ENCODE measurements at places on chromosomes 11 and 22.

DNA sequence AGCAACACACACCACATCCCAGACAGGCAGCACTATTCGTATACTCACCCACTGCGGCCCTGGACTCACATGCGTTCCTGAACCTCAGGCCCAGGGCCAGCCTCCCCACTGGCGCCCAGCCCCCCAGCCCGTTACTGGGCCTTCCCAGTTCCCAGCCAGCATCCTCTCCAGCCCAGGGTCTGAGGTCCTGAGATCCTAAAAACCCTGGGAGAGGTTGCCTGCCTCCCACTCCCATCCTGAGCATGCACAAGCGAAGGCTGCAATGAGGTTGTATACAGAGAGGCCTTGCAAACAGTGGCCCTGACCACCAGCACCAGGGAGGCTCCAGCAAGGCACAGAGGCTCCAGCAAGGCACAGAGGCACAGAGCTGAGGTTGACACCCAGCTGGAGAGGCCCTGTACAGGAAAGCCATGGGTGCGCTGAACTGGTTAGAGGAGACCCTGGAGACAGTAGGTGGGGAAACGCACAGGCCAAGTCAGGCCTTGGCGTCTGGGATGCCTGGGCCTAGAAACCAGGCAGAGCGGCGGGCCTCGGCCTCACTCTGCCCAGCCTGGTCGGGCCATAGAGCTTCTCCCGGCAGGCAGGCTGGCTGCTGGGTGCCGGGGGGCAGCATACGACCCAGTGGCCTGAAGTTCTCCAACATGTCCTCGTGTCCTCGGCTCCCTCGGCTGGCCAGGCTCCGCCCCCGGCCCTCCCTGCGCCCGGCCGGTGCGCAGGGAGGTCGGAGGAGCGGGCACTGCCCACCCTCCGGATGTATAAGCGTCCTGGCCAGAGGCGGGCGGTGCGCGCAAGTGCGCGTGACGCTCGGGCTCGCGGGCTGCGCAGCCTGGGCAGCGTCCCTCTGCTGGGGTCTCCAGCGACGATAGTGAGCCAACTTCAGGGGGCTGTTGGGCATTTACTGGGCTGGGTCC, 2.3 kb upstream of the TBX1 start:
- no peak for DNase-seq

GRCh38 chr22:31243339-31244045, 31.4 kb downstream of the LIMK2 start:
- peak; percentile 61 for DNase-seq

- no peak for DNase-seq
Measured at GRCh38 chr22:42880815-42881214, 23.7 kb upstream of the ARFGAP3 start.

DNA sequence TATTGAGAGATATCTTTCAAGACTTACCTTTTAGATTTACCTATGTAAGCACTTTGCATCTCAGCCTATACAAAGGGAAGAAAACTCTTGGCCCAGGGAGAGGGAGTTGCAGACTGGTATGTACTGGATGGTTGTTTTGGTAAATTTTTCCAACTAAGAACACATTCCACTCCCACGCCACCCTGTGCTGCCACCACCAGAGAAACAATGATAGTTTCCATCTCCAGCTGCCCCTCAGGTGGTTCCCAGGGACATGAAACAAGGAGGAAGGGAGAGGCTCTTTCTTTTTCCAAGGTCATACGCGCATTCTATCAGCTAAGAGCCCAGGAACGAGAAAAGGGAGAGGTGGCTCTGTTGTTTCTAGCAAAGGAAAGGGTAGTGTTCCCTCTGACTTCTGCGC, 34.4 kb downstream of the CCDC34 start:
- DNase-seq = no peak

DNA sequence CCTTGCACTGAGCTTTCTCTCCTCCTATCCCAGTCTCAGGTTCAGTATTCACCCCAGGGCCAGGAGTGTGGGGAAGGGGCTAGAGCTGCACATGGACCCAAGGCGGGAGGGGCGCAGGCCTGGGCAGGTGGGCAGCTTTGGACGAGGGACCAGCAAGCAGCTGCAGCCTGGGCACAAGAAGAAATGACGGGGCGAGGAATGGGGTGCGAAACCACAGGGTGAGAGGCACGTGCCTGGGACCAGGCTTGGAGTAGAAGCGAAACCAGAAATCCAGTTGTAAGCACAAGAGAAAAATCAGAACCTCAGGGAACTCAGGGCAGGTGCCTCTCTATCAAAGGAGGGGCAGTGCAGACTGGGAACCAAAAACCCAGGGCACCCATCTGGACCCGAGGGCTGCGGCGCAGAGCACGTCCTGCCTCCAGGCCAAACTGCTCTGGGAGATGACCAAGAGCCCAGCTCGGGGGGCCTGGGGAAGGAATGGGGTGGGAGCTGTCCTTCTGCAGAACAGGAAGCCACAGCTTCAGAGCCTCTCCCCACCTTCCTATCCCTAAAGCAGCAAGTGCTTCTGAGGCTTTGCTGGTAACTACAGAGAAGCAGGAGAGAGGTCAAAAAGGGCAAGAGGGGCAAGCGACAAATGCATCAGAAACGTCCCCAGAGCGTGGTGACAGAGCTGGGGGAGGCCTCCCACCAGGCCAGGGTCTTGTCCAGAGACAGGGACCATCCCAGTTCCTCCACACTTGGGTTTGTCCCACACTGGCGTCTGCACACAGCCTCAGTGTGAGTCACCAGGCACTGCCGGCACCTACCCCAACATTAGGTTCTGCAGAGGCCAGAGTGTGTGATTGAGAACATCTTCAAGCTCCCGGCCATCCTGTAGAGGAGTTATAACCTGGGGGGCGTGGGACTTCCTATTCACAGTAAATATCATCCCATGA, 18.3 kb upstream of the TMPRSS4 start:
- no peak for DNase-seq

DNA sequence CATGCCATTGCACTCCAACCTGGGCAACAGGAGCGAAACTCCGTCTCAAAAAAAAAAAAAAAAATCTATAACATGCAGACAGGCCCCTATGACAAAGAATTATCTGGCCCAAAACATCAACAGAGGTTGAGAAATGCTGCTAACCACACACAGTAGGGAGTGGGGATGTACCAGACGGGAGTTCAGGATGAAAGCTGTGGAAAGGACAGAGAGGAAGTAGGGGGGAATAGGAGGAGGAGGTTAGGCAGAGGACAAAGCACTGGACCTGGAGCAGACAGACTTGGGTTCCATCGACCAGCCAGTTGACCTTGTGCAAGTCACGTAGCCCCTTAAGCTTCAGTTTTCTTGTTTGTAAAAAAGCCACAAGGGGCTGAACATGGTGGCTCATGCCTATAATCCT, 12.5 kb downstream of the LRP4 start:
- DNase-seq = no peak

DNA sequence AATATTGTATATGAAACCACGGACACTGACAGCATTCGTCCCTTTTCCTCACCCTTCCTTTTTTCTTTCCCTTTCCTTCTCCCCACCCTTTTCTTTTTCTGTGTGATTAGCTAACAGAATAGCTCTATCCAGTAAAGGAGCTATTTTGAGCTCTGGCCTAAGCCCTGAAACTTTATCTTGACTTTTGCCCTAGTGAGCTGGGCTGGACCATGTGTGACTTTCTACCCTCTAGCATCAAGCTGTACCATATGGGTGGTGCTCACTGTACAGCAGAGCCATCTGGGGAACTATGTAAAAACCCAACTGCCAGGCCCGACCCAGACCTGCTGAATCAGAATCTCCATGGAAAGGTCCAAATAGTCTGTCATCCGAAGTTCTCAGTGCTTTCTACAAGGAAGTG, 21.9 kb upstream of the PANX1 start:
- DNase-seq = no peak

- DNase-seq = no peak
Measured at GRCh38 chr11:62622476-62623089, 797 bp upstream of the B3GAT3 start.

- no peak for DNase-seq
Measured at GRCh38 chr11:36139767-36140166, 149.5 kb downstream of the COMMD9 start.

GRCh38 chr22:49116486-49117120, 711.1 kb downstream of the BRD1 start:
- DNase-seq = no peak

GRCh38 chr11:117580866-117581265, 216.2 kb downstream of the DSCAML1 start:
- DNase-seq = no peak

DNA sequence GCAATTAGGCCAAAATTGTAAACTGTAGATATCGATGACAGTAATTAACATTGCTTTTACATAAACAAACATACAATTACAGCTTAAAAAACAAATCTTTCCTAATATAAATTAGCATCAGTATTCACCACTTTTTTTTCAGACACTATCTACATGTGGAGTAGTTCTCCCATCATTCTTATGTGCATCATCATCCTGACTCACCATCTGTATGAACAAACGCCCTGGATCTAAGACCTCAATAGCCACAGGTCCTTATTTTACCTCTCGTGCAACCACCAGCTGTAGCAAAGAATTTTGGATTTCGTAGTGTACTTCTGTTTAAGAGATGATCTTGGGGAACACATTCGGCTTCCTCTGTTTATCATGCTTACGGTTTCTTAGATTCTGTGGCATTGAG, 551.9 kb upstream of the KIRREL3 start:
- no peak for DNase-seq

DNA sequence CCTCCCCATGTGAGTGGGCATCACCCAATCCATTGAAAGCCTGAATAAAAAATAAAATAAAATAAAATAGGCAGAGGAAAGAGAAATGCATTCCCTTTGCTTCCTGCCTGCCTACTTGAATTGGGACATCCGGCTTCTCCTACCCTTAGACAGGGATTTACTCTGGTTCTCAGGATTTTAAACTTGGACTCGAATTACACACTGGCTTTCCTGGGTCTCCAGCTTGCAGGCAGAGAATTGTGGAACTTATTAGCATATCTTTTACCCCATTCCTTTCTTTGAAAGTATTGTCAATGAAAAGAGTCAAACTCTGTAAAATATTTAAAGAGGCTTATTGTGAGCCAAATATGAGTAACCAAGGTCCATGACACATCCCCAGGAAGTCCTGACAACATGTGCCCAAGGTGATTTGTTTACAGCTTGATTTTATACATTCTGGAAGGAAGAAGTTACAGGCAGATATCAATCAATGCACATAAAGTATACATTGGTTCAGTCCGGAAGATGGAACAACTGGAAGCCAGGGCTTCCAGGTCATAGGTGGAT, 78.4 kb upstream of the CCDC90B start:
- no peak for DNase-seq

- no peak for DNase-seq
Measured at GRCh38 chr11:62352355-62353336, 15.4 kb downstream of the ASRGL1 start.

GRCh38 chr11:124474079-124474478, 28.6 kb upstream of the OR8B8 start:
- no peak for DNase-seq

- DNase-seq = no peak
Measured at GRCh38 chr22:27129266-27129665, 471.9 kb downstream of the MIAT start.

DNA sequence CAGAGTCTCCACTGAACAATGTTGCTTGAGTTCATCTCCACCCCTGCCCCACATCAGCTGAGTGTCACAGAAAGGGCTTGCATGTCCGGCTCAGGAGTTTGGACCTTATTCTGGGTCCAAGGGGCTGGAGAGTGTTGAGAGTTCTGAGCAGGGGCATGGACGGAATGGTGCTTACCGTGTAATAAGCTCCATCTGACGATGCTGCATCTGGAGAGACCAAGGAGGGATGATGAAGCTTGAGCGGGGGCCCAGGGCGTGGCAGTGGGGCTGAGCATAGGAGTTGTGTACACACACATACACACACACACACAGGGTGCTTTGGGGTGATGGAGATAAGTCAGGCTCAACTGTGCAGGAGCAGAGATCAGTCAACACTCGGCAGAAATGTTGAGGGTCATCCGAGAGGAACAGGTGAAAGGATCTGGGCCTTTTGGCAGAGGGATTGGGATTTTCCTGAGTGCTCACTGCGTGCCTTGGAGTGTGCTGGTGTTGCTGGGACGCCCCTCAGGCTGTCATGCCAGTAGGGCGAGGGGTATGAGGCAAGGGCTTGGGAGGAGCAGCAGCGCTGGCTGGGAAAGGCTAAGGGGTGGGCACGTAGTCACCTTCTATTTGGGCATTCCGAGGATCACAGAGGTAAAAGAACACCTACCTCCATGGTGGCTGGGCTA, 2.3 kb downstream of the USP35 start:
- DNase-seq = no peak

- no peak for DNase-seq
Measured at GRCh38 chr11:108901359-108901758, 236.5 kb downstream of the DDX10 start.

GRCh38 chr11:109668973-109669634, 247.1 kb downstream of the C11orf87 start:
- peak; percentile 4 for DNase-seq

- DNase-seq = peak; percentile 20
Measured at GRCh38 chr11:106495046-106495445, 417.6 kb downstream of the AASDHPPT start.

GRCh38 chr11:107631043-107631442, 40.1 kb downstream of the ELMOD1 start:
- no peak for DNase-seq

DNA sequence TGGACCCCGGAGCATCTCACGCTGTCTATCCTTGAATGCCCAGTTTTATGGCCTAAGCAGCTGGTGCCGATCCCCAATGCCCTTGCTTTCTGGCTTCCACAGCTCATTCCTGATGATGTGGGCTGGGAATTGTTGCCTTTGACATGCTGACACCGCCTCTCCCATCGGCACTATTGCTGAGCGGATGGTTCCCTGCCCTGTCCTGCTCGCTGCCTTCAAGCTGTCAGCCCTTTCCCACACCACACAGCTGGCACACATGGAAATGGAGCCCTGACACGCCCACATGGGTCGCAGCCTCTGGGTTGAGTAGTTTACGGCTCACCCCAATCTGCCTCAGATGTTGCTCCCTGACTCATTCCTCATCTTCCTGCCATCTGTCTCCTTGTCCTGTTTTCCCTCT, 110.2 kb upstream of the SESN3 start:
- DNase-seq = no peak

GRCh38 chr22:28942801-28943500, 59.6 kb downstream of the ZNRF3 start:
- DNase-seq = no peak

DNA sequence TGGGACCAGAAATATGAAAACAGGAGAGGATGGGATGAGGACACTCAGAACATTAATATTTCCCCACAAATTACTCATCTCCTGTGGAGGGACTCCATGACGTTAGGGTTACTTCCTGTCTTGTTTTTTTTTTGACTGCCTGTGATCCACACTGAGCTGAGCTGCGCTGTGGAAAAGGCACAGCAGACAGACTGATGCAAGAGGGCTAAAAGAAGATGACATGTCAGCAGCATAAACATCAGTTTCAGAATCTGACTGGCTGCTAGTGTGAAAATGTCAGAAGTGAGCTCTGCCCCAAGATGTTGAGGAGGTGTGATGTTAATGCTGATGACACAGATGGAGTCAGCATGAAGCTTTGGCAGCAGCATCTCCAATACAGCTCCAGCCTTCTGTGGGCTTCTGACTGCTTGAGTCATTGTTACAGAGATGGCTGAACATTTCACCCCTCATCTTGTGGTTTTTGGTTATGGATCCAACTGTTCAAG, 286.8 kb downstream of the BLID start:
- peak; percentile 48 for DNase-seq

- DNase-seq = no peak
Measured at GRCh38 chr11:112889446-112889845, 71.8 kb upstream of the NCAM1 start.

All from RWPE1 (cell line).